ENCODE measurements at places on chromosomes 4 and X. TPM values are rescaled to one million over a fixed set of nuclear protein-coding genes. Genes with fewer than 3 reads are reported as not detected.

DNA sequence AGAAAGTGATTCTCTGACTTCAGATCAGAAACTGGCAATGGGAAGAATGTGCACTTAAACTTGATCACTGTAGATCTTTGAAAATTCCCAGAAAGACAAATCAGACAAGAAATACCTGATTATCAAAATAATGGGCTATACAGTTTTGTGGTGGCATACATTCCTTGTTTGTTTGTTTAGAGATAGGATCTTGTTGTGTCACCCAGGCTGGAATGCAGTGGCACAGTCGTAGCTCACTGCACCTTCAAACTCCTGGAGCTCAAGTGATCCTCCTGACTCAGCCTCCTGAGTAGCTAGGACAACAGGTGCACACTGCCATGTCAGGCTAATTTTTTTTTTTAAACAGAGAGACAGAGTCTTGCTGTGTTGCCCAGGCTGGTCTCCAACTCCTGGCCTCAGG, 81.0 kb upstream of the SPRY1 start:
- no peaks in the 10 kb centered on the region for H3K4me1 ChIP-seq
- no peak overlapping the region for H3K4me3 ChIP-seq
- H3K36me3 ChIP-seq: peaks cover 30% of the 10 kb centered on the region
- no peak for DNase-seq

- no peak for DNase-seq
- H3K27me3 ChIP-seq: no peaks in the 10 kb centered on the region
- no peaks in the 10 kb centered on the region for H3K4me1 ChIP-seq
- no peak overlapping the region for H3K27ac ChIP-seq
- no peak overlapping the region for H3K4me3 ChIP-seq
Measured at GRCh38 chr4:126441173-126442035, 1126.6 kb downstream of the FAT4 start.

GRCh38 chr4:109607976-109608375, 47.9 kb downstream of the MCUB start:
- H3K4me1 ChIP-seq: peaks cover 72% of the 10 kb centered on the region
- H3K27ac ChIP-seq: no peak overlapping the region
- no peak overlapping the region for H3K4me3 ChIP-seq
- DNase-seq: no peak
- H3K27me3 ChIP-seq: no peaks in the 10 kb centered on the region
- H3K36me3 ChIP-seq: peaks cover 24% of the 10 kb centered on the region

DNA sequence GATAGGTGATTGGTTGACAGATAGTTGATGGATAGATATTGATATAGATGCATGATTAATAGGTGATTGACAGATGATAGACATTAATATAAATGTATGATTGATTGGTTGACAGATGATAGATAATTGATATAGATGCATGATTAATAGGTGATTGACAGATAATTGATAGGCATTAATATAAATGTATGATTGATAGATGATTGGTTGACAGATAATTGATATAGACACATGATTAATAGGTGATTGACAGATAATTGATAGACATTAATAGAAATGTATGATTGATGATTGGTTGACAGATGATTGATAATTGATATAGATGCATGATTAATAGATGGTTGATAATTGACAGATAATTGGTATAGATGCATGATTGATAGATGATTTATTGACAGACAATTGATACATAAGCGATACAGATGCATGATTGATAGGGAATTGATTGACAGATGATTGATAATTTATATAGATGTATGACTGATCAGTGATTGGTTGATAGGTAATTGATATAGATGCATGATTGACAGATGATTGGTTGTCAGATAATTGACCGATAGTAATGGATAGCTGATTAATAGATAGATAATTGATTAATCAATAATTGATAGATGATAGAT, 44.9 kb upstream of the PPP2R3B start:
- no peak for DNase-seq
- H3K4me1 ChIP-seq: peaks cover 7% of the 10 kb centered on the region
- no peak overlapping the region for H3K4me3 ChIP-seq
- H3K27me3 ChIP-seq: peaks cover 34% of the 10 kb centered on the region
- no peak overlapping the region for H3K27ac ChIP-seq

DNA sequence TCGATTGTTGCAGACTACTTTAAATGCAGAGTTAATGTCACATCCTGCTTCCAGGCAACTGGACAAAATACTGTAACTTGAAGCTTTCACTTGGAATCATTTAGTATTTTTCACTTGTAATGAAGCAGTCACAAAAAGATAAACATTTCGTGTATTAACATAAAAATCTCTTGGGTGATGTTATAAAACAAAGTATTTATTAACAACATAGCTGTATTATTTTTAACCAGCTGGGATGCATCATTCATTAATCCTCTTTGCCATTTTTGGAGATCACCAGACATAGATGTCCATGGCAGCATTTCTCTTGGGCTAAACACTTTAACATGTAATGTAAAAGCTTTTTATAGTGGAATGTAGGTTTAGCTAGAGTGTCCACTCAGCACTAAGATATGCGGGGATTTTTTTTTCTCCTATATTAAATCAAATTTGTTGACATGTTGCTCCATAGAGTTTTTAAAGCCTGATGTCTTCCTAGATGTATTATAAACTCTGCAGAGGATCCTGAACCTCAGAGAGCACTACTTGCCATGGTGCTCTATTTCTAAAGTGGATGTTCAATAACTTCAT, 193.7 kb upstream of the SPANXN4 start:
- no peaks in the 10 kb centered on the region for H3K36me3 ChIP-seq
- H3K4me3 ChIP-seq: no peak overlapping the region
- no peak overlapping the region for H3K27ac ChIP-seq
- H3K4me1 ChIP-seq: no peaks in the 10 kb centered on the region
- no peak for DNase-seq
- H3K27me3 ChIP-seq: no peaks in the 10 kb centered on the region

- peak; percentile 46 for DNase-seq
- no peaks in the 10 kb centered on the region for H3K27me3 ChIP-seq
- H3K27ac ChIP-seq: peak overlapping the region; percentile 100
- H3K4me1 ChIP-seq: peaks cover 45% of the 10 kb centered on the region
Measured at GRCh38 chrX:10111364-10112148, 45.2 kb upstream of the CLCN4 start.

DNA sequence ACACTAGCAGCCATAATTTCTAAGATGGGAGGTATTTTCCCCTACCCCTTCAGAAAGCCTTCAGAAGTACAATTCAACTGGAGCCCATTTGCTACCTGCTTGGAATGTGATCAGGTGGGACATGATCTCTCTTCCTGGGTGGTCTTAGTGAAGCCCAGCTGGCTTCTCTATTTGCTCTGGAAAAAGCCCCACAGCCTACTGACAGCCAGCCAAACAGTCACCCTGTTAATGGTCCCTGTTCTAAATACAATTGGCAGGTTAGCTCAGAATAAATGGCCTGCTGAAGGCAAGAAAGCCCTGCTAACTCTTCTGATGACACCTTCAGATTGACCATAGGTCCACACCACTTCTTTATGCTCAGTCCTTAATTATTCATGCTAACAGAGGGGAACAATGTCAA, 39.9 kb downstream of the HS6ST2 start:
- no peaks in the 10 kb centered on the region for H3K36me3 ChIP-seq
- H3K4me1 ChIP-seq: no peaks in the 10 kb centered on the region
- DNase-seq: no peak
- H3K27ac ChIP-seq: no peak overlapping the region
- H3K4me3 ChIP-seq: no peak overlapping the region

GRCh38 chr4:4424499-4425115, 37.7 kb downstream of the NSG1 start:
- H3K27ac ChIP-seq: peak overlapping the region; percentile 53
- no peaks in the 10 kb centered on the region for H3K27me3 ChIP-seq
- no peak for DNase-seq
- no peak overlapping the region for H3K4me3 ChIP-seq
- peaks cover 11% of the 10 kb centered on the region for H3K36me3 ChIP-seq

DNA sequence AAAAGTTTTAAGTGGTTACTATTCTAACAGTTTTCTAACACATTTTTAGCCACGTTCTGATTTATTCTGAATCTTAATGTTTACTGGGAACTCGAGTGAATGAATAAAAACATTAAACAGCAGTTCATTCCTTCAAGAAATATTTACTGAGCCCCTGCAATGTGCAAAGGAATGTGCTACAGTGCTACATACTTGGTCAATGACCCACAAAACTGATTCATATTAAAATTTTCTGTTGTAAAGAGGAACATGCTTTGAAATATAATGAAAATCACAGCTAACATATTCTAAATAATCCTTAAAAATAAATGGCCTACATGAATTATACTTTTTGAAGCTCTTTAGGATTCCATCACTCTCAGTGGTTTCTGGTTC, 78.7 kb downstream of the ARAP2 start:
- H3K27ac ChIP-seq: no peak overlapping the region
- H3K27me3 ChIP-seq: no peaks in the 10 kb centered on the region
- peaks cover 55% of the 10 kb centered on the region for H3K36me3 ChIP-seq
- H3K4me3 ChIP-seq: no peak overlapping the region

DNA sequence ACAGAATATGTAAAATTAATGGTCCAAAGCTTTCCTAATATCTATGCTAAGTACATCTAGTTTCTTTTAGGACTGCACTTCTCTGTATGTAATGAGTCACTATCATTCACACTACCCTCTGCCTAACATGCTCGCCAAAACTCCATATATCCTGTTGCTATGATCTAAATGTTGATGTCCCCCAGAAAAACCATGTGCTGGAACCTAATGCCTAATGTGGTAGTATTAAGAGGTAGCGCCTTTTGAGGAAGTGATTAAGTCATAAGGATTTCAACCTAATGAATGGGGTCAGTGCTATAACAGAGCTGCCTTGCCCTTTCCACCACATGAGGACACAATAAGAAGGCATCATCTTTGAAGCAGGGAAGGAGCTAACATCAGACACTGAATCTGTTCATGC, 34.9 kb upstream of the NFKB1 start:
- no peak overlapping the region for H3K27ac ChIP-seq
- H3K27me3 ChIP-seq: no peaks in the 10 kb centered on the region
- H3K36me3 ChIP-seq: peaks cover 10% of the 10 kb centered on the region

DNA sequence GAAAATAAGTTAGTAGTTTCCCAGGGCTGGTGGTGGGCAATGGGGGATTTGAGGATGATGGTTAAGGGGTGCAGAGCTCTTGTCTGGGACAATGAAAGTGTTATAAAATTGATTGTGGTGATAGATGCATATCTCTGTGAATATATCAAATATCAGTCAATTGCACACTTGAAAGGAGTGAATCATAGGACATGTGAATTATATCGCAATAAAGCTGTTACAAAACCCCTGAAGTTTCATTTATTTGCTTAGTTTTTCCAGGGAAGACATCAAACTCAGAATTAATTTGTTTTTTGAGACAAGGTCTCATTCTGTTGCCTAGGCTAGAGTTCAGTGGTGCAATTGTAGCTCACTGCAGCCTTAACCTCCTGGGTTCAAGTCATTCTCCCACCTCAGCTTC, 17.9 kb upstream of the YIPF6 start:
- H3K36me3 ChIP-seq: no peaks in the 10 kb centered on the region
- no peak overlapping the region for H3K27ac ChIP-seq
- H3K4me1 ChIP-seq: no peaks in the 10 kb centered on the region
- H3K27me3 ChIP-seq: no peaks in the 10 kb centered on the region
- DNase-seq: no peak

DNA sequence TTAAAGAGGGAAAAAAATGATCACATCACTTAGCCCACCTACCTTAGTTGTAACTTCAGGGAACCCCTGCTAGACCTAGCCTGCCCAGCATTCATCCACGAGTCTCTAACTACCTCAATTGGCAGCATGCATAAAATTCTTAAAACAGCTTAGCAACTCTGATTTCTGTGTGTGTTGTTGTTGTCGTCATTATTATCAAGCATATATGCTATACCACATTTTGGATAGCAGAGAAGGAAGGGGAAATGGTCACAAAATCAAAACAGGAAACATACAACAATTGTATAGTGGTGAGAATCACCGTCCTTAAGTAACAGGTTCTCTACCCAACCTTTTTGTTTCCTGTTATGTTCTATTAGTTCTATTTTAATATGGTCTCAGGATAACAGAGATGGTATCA, 2.7 kb upstream of the ACOT9 start:
- no peaks in the 10 kb centered on the region for H3K27me3 ChIP-seq
- peak overlapping the region; percentile 67 for H3K27ac ChIP-seq
- peak overlapping the region; percentile 42 for H3K4me3 ChIP-seq

DNA sequence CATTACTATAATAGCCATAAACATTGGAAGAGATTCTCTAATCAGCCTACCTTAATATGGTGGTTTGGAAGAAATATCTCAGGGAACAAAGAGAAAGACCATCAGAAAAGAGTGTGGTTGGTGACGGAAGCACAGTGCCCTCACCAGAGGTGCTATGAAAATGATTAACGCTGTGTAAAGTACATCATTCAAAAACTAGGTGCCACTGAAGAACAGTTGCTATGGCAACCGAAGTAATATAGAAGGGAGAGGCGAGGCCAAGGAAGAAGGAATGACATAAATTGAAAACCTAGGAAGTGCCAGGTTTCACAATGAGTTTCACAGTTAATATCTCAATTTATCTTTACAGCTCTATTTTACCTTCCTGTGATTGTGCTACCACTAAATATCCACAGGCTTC, 57.0 kb upstream of the ARSJ start:
- DNase-seq: no peak
- H3K4me3 ChIP-seq: no peak overlapping the region
- no peak overlapping the region for H3K27ac ChIP-seq
- H3K27me3 ChIP-seq: no peaks in the 10 kb centered on the region

DNA sequence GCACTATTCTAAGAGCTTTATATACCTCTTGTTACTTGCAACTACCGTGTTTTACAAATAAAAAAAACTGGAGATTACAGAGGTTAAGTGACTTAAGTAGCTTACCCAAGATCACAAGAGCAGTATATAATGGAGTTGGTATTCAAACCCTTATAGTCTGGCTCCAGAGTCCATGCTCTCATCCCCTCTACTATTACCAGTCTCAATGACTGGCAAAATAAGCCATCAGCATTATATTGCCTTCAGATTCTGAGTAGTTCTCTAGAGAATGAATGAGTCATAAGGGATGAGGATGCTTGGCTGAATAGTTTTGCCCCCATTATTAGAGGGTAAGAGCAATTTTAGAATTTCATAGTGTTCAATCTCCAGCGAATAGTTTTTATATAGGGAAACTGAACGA, 170.1 kb upstream of the ATOH1 start:
- H3K4me3 ChIP-seq: no peak overlapping the region
- H3K27ac ChIP-seq: no peak overlapping the region
- no peaks in the 10 kb centered on the region for H3K27me3 ChIP-seq
- no peaks in the 10 kb centered on the region for H3K36me3 ChIP-seq
- no peak for DNase-seq

DNA sequence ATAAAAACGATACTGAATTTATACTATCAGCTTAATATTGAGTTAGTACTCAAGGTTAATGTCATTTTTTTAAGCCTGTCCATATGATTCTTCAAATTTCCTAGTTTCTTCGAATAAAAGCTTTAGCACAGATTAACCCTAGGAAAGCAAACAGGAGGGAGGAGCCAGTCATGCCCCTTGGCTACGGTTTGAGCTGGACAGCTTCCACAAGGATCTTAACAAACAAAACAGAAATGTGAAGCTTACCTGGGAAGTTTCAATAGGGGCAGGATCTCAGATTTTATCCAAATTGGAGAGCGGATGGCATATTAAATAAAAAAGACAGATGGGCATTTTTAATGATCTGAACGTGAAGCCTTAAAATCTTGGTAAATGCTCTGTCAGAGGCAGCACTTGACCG, 2.3 kb downstream of the NWD2 start:
- H3K27ac ChIP-seq: no peak overlapping the region
- H3K27me3 ChIP-seq: peaks cover 42% of the 10 kb centered on the region
- no peak overlapping the region for H3K4me3 ChIP-seq
- DNase-seq: no peak
- H3K36me3 ChIP-seq: peaks cover 2% of the 10 kb centered on the region
- H3K4me1 ChIP-seq: no peaks in the 10 kb centered on the region

Gene CXCL3
- total RNA-seq: not detected

Gene NPNT
- not detected for total RNA-seq

Gene ADGRG2
- not detected for total RNA-seq

Gene OCRL
- 3.4 TPM for total RNA-seq

Gene SLC34A2
- total RNA-seq: not detected
